ENCODE measurements at places on chromosomes 1 and 21.

GRCh38 chr1:8077602-8078001 lies 51.5 kb upstream of the ERRFI1 start:
- no peak for DNase-seq

DNA sequence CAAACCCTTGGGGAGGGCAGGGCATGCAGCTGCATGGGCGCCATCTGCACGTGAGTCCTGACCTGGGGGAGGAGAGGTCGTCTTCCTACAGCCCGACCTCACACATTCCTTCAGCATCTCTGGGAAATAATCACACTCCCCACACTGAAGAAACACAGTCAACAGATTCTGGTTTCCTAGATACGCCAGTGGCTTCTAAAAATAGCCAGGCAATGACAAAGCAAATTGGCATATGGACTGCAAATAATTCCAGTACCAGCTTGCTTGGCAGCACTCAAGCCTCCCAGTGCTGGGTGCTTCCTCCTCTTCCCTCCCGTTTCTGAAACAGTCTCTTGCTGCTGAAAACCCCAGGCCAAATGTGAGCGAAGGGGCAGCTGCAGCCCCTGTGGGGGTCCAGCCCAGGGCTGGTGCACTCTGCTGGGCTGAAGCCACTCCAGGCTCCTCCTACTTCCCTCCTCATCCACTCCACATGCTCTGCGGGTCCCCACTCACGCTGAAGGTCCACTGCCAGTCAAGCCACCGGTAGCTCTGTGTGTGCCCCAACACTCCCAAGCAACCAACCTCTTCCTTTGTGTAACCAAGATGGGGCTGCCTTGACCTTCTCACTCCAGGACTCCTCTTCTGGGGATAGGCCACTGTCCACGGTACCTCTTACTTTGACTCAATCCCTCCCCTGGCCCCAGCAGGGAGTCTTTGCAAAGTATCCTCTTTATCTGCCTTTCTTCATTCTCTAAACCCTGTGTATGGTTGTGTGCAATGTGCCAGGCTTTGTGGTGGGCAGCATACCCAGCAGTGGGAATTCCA lies 69.0 kb downstream of the KCND3 start:
- DNase-seq = peak; percentile 47

DNA sequence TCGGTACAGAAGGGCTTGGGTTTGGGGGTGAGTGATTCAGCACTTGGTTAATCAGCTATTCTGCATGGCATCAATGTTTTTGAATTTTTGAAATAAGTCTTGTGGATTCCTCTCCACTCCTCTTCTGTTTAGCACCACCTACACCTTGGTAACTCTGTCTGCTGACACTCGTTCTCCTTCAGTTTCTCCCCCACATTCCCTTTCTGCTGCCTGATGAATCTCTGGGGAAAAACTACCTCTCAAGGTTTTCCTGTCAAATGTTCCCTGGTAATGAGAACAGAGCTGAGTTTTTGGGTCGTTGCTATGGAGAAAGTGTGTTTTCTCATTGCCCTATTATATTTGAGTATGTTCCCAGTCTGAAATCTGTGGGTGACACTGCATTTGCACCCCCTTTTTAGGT lies 108.2 kb downstream of the GABPA start:
- DNase-seq = no peak

DNA sequence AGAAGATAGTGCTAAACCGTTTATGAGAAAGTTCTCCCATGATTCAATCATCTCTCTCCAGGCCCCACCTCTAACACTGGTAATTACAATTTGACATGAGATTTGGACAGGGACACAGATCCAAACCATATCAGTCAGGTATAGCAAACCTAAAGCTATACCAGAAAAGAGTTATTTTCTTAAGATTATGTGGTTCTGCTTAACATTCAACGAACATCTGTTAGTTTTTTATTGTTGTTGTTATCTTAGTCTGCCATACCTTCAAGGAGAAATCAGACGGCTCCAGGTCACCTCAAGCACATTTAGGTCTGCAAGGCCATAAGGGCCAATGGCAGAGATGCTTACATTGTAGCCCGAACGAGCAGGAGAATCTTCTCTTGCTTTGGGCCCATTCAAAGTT lies 89.5 kb upstream of the ETV3 start:
- DNase-seq = no peak

DNA sequence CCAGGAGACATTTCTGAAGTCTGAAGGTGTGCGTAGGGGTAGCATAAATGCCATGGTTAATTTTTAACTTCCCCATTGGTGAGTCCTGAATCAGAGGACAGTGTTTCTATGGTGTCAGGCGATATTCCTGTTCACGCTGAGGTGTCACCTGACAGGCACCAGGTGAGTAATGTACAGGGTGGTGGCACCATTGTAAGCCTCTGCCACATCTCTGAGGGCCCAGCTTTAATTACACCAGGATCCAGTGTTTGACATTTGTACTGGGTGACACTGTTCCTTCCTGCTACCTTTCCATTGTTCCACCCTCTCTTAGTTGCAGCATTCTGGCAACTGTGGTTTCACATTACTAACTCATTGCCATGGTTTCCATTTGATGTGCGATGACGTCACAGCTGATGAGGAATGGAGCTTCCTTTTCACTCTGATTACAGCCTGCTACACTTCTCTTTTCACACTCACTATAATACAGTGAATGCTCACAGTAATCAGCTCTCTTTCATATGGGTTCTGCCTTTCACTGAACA lies 40.6 kb upstream of the MARK1 start:
- no peak for DNase-seq

DNA sequence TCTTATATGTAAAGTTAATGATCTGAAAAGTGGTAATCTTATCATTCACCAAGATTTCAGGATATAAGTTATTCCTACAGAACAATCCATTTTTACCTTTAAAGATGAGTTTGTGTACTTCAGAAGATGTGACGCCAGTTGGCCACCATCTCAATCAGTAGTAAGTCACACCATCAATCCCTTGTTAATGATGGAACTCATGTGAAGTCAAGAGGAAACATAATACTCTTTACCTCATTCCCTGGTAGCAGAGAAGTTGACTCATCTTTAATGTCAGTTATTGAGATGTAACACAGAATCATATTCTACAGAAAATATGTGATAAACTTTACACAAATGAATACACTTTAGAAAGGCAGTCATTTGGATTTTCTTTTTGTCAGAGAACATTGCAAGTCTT lies 38.2 kb downstream of the MRPL39 start:
- DNase-seq = no peak

GRCh38 chr1:194279975-194280374 lies 1093.6 kb upstream of the B3GALT2 start:
- DNase-seq = no peak

DNA sequence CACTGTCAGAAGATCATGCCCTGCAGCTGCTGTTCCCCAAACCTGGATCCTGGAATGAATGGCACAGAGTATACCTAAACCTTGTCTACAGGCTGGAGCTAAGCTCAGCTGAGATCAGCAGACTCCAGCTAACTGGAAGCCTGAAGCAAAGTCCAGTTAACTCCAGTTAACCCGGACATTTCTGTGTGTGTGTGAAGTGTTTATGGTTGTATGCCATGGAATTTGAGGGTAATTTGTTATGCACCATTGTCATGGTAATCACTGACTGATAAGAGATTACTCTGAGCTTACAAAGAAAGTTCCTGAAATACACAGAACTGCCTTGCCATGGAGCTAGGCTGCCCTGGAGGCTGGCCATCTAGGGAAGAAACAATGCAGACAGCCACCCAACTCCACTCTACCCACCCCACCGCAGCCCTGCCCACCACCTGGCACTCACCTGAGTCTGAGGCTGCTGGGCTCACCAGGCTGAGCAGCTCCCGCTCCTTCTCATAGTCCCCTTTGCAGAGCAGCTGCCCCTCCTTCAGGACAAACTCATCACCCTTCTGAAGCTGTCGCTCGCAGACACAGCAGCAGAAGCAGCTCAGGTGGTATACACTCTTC lies 107.4 kb downstream of the LMX1A start:
- DNase-seq = no peak

DNA sequence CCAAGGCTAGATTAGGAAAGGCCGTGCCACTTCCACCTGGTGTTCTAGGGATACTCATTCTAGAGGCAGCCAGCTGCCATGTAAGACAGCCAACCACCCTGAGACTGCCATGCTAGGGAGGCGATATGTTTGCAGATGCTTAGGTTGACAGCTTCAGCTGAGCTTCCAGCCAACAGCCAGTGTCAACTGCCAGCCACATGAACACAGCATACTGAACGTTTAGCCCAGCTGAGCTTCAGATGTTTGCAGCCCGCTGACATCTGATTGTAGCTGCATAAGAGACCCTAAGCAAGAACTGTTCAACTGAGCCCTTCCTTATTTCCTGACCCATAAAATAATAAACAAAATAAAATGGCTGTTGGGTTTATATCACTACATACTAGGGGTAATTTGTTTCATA lies 5.0 kb upstream of the KCNC4 start:
- no peak for DNase-seq

GRCh38 chr1:115275216-115275615 lies 62.8 kb downstream of the NGF start:
- no peak for DNase-seq

DNA sequence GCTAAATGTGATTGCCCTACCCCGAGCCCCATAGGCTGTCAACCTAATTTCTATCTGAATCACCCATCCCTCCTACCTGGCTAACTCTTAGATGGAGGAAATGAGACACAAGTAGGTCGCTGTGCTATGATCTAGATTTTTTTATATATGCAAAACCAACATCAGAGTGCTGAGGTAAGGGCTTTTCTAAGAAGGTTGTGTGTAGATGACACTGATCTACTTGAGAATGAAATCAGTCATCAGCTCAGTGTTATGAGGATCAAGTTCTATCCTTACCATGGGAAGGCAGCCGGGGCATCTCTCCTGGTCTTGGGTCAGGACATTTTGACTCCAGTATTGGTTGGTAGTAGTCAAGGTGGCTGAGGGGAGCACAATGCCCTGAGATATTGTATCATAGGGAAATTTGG lies 23.6 kb downstream of the SLAMF1 start:
- no peak for DNase-seq

- peak; percentile 37 for DNase-seq
Measured at GRCh38 chr21:38498057-38498833, at the start of gene ERG. ERG (minus strand) TSS chr21:38498477; CDS start chr21:38498380, 97 bp downstream.

GRCh38 chr1:53591924-53592323 lies 132.7 kb downstream of the DMRTB1 start:
- DNase-seq = peak; percentile 1

- DNase-seq = no peak
Measured at GRCh38 chr1:11891433-11892186, 32.9 kb upstream of the NPPB start.

- no peak for DNase-seq
Measured at GRCh38 chr1:219751870-219752507, 139.1 kb upstream of the ZC3H11B start.

- DNase-seq = no peak
Measured at GRCh38 chr1:235834620-235835019, 32.1 kb downstream of the LYST start.

GRCh38 chr1:163347106-163347505 lies 25.4 kb downstream of the NUF2 start:
- DNase-seq = no peak

DNA sequence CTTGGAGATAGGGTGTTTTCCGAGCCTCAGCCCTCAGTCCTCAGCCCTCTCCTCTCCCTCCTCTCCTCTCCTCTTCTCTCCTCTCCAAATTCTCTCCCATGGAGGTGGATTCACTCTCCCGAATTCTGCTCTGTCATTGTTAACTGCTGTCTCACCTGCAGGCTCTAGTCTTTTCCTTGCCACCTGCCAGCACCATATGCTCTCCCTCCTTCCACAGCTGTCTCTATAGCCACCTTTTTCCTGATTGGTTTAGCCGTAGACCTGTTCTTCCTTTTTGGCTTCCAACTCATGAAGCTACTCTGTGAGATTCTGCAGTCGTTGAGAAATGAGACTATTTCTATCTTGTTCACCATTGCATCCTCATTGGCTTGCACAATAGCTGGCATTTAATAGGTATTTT lies 19.7 kb downstream of the COG2 start:
- no peak for DNase-seq
